ENCODE measurements at places on chromosomes 5 and 9. TPM values are rescaled to one million over a fixed set of nuclear protein-coding genes. Genes with fewer than 3 reads are reported as not detected.
A peak's percentile ranks its signal among the peaks of the same experiment; 100 is the strongest.

DNA sequence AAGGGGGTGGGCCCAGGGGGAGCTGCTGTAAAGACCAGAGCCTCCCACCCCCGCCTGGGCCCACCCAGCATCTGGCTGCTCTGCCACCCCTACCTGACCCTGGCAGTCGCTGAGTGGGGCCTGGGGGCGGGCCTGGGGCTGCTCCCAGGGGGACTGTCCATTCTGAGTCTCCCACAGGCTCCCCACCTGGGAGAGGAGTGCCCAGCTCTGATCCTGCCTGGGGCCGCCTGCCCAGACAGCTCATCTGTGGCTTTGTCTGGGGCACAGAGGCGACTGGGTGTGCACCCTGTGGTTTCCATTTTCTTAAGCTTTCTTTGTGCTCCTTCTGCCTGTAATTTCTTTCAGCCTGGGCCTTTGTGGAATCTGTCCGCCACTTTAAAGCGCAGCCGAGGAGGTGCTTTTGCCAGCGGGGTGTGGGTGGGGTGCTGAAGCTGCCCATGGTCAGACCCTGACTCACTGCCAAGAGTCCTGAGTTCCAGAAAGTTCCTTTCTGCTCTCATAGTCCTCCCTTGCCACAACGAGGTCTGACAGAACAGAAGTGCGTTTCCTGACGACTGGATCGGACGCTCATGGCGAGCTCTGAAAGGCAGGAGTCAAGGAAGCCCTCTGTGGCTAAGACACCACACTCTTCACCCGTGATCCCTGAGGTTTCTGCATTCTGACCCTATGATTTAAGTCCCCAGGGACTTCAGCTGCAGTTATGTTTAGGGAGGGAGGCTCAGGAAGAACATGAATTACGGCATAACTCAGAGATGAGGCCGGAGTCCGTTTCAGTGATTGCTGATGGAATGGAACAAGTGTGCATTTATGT is 225.0 kb downstream of the FANCC start:
- peak; percentile 62 for DNase-seq

Gene FBN2
- total RNA-seq: 6.9 TPM

Gene NMUR2
- total RNA-seq: not detected

GRCh38 chr5:75335486-75335885 is 1.5 kb upstream of the HMGCR start:
- no peak for DNase-seq

Gene ECSCR
- total RNA-seq: 49.8 TPM

Gene INSL4
- total RNA-seq: not detected

DNA sequence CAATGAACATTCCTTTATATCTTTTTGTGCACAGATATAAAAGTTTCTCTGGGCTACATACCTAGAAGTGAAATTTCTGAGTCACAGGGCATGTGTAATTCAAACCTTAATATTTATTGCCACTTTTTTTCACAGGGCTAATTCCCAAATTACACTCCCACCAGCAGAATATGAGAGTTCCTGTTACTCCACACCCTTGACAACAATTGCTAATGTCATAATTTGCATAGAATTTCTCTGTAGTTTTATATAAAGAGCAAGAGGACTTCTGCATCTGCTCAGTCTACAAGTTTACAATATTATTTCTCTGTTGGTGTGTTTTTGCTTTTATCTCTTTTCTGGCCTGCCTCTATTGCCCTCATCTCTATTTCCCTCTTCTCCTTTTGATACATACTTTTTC is 518.5 kb downstream of the ZNF608 start:
- no peak for DNase-seq

DNA sequence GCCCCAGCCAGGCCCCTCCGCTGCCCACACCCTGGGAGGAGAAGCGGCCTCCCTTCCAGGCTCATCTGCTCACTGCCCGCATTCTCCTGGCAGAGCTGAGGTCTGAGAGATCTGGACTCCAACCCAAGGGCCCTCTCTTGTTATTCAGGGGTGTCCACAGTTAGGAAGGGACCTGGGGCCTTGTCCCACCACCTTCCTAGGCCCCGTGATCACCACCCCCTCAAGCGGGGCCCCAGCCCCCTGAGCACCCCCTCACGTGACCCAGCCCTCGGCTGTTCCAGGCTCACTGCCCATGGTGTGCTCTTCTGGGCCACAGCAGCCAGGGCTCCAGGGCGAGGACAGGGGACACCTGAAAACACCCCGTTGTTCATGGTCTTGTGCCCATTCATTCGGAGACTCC is 48.7 kb downstream of the NEURL1B start:
- DNase-seq: no peak

DNA sequence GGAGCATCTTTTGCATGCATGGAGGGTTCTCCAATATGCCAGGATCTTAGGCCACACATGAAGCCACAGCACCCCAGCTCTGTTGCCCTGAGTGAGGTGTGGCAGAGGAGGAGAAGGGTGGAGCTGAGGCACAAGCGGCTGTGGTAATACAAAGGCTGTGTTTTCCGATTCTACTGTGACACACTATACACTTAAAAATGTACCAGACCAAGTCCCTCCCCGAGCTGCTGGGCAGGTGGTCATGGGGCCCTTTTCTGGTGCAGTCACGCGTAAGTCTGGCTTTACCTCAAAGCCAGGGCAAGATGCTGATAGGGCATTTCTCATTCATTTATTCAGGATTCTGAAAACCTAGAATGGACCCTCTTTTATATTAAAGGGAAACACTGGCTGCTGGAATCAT is 3.7 kb downstream of the ADGRV1 start:
- DNase-seq: no peak

Gene ZNF608
- 28.0 TPM for total RNA-seq

GRCh38 chr5:94693043-94693822 is 74.8 kb downstream of the SLF1 start:
- DNase-seq: no peak

GRCh38 chr5:133119233-133119711 is 67.5 kb downstream of the HSPA4 start:
- no peak for DNase-seq

Gene RAI14
- 14.2 TPM for total RNA-seq

- DNase-seq: no peak
These were observed 5.1 kb downstream of the GRK6 start for GRCh38 chr5:177431317-177432142.

- no peak for DNase-seq
These were observed 6.8 kb upstream of the NSD1 start for GRCh38 chr5:177126771-177127170.

DNA sequence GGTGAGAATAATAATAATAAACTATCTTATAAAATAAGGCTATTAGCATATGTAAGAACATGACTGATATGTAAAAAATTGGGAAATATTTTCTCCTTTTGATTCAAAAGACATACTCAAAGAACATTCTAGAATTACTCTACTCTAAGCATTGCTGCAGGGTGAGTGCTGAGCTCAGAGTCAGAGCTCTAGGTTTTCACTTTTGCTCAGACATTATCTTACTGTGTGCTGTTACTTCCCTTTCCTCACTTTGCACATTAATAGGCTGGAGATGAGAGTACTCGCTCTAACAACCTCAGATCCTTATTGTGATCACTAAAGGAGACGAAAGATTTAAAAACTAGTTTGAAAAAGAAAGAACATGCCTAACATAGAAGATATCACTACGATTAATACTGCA is 99.4 kb upstream of the C9orf72 start:
- no peak for DNase-seq

DNA sequence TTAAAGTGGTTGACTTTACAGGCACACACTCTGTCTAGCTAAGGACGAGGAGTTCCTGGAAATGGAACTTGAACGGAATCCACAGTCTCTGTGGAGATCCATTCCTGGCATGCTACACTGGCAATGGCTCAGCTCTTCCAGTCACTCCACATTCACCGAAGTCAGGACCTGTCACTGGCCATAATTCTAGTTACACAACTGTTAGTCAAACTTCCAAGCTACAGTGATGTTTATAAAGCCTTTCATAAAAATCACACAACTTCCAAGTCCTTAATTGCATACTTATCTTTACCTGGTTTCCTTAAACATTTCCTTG is 15.7 kb downstream of the CDC14B start:
- peak; percentile 29 for DNase-seq

DNA sequence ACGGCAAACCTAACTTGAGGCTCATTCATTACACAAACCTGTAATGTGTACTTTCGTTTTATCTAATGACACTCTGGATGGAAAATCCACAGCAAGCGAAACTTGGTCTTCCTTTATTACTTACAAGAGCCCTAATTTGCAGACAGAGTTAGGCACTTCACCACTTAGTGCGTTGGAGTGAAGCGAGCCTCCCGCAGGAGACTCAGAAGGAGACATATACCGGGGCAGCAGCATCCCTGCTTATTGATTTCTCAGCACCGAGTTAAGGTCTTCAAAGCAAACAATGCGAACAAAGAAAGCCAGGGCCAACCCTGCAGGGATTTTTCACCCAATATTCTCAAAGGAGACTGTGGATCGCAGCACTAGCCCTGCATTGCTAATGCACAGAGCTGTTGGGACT is 28.6 kb downstream of the LSM11 start:
- no peak for DNase-seq

DNA sequence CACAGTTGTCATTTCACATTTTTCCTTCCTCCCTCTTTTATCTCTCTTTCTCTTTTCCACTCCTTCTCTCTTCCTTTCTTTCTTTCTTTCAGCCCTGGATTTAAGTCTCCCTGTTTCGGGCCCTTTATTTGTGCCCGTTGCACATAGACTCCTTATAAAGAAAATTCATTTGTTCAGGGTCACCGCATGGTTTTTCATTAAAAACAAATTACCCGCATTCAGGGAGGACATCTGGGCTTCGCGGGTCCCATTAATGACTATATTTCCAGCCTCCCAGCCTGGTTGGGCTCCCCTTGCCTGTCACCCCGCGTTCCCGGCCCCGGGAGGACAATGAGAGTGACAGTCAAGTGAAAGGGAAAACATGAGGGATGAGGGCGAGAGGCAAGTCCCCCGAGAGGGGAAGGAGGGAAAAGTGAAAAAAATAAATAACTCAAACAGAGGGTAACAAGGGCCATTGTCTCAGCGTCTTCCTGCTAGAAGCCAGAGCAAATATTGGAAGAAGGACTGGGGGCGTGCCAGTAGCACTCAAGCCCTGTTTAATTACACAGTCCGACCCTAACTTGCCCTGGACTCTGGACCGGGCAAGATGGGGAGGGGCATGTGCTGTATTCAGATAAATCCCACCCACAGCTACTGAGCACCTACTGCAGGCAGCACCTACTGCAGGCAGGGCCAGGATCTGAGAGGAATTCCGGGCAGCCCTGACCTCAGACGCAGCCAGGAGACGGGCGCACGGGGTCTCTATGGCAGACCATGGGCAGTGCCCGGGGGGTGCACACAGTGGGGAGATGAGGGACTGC is 166.2 kb downstream of the PAX5 start:
- no peak for DNase-seq

Data from left cardiac atrium (tissue), 4 donors.